ENCODE measurements at places on chromosomes 1 and 21.

DNA sequence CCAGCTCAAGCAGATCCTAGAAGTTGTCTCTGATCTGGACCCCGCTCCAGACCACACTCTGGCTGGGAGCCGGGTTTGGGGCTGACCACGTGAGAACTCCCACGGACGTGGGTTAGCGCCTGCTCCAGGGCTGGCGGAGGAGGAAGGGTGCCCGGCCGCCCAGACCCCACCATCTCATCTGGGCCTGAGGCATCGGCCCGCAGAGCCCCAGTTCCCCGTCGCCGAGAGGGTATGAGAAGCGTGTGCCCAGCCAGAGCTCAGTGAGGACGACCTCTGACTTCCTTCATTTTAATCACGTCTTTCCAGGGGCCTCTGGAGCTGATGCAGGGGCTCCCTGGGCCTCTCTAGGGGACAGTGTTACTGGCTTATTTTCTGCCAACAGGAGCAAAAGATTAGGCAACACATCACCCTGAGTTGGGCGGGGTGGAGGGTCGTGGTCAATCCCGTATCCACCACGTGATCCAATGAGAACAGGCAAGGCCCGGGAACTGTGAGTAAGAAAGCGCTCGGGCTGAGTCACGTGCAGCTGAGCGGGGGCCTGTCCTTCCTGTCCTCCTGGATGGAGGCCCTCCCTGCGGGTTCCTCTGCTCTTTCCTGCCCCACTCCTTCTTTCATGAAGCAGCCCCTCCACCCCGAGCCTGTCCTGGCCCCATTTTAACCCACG lies 81.1 kb downstream of the SIK1 start:
- no peak for DNase-seq

DNA sequence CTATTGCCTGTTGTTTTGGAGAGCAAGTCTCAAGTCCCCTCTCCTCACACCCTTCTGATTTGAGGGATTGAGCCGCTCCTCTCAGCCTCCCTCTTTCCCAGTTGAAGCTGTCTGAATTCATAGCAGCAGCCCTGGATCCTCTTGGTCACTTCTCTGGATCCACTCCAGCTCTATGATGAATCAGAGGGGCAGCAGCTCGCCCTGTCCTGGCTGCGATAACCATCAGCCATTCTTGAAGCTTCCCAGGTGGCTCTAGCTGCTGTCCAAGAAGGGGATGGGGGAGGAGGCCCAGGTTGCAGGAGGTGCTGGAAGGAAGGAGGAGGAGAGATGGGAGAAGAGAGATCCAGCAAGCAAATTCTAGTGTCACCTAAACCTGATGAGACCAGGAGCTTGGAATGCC lies 31.3 kb downstream of the WNT4 start:
- peak; percentile 54 for DNase-seq

GRCh38 chr1:232416026-232416568 lies 213.8 kb downstream of the SIPA1L2 start:
- DNase-seq: no peak

GRCh38 chr1:75613916-75614315 lies 3.0 kb upstream of the SLC44A5 start:
- DNase-seq: no peak

DNA sequence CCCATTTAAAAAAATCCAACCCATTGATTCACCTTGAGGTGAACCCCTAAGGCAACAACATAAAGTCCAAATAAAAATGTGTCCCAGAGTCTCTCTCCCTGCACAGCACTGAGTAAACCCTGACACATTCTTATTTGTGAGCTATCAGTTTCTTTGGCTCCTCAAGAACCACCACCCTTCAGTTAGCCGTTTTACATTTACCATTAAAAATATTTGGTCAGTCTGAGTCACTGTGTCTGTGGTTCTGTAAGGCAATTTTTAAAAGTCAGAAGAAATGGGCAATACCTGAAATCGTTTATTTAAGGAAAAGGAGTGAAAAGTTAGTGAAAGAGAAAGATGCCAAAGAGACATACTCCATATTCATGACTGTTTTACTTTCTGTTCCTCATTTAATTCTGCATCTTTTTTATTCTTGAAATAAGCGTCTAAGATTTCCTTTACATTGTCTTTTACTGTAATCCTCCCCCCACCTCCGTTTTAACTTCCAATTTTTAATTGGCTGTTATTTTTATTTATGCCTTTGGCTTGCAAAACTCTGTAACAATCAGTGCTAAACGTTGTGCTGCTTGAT lies 91.7 kb upstream of the IVNS1ABP start:
- no peak for DNase-seq

DNA sequence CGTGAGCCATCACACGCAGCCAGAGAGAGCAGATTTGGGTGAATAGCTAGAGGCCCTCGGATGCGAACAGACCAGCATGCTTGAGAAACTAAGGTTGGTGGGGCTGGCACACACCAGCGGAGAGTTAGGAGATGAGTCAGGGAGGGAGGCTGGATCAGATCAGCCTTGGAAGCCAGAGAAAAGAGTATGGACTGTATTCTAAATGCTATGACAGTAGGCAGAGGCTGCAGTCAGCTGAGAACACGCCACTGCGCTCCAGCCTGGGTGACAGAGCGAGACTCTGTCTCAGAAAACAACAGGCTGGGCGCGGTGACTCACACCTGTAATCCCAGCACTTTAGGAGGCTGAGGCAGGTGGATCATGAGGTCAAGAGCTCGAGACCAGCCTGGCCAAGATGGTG lies 4.0 kb upstream of the PLEKHM2 start:
- DNase-seq: peak; percentile 64

DNA sequence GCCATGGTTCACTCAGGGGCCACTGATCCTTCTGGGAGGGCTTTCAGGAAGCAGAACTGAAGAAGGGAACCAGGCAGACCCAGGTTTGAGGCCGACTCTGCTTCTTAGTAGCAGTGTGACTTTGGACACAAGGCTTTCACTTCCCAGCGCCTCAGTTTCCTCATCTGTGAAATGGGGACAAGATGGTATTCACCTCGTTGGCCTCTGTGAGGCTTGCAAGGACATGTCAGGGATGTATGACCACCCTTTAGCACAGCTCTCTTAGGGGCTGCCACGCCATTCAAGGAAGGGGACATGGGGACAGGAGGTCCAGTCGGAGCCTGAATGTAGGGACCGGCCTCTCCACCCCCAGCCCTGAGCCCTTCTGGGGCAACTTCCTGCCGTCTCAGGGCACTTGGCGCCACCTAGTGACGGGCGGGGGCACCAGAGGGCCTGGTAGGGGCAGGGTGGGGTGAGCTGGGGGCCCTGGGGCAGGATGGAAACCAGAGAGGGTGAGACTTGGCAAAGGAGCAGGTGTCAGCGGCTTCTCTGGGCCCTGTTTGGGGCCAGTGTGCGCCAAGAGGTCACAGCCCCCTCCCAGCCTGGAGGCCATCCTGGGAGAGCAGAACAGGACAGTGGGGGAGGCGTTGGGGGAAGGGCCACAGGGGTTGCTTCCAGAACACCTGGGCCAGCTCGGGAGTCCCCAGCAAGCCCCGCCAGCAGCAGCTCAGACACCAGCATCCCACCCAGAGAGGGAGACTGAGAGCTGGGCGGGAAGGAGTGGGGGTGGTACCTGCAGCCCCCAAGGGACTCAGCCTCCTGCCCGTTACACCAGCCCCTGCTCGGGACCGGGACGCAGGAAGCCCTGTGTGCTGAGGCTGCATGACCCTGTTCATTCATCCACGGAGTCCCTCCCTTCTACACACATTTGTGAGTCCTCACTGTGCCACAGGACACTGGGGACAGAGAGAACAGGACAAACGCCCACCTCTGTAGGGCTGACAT lies 102.5 kb upstream of the TARDBP start:
- peak; percentile 50 for DNase-seq

- no peak for DNase-seq
Measured at GRCh38 chr1:157085421-157085820, 14.2 kb downstream of the ETV3L start.

GRCh38 chr1:8061673-8062386 lies 35.7 kb upstream of the ERRFI1 start:
- no peak for DNase-seq

GRCh38 chr1:13759072-13759471 lies 59.1 kb downstream of the PRDM2 start:
- DNase-seq: no peak

GRCh38 chr1:33350611-33351280 lies 29.8 kb upstream of the A3GALT2 start:
- DNase-seq: no peak

GRCh38 chr1:226698659-226699058 lies 40.4 kb downstream of the ITPKB start:
- DNase-seq: no peak

DNA sequence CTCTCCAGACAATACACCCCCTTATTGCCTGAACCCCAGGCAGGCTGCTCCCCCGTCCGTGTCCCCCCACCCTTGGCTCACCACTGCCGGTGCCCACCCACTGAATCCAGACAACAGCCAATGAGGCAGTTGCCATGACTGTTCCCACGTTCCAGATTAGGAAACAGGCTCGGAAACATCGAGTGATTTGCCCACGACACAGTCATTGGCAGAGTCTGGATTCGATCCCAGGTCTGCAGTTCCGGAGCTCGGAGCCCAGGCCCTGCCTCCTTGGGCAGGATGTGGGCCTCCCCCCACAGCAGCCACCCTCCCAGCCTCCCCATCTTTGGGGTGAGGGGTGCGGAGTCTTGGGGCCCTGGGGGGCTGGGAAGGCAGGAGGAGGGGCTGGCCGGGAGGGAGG lies 20.3 kb upstream of the CLSTN1 start:
- DNase-seq: no peak

DNA sequence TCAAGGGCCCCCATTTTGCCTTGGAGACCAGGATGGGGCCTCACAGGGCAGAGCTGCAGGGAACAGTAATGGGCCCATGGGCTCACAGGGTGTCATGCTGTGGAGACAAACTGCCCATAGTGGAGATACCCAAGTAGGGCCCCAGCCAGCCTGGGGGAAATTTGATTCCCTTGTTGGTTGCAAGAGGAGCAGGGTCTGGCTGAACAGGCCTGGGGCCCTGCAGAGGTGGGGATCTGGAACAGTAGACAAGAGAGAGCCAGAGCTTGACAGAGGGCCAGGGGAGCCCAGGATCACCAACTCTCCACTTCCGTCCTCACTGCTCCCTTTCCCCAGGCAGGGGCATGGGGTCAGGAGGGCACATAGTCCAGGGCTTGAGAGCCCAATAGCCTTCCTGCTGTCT lies 8.7 kb downstream of the S100B start:
- no peak for DNase-seq

GRCh38 chr1:21289700-21290545 lies at the start of gene ECE1:
ECE1 (minus strand) TSS chr1:21290463; CDS start chr1:21290414, 49 bp downstream.
- no peak for DNase-seq

DNA sequence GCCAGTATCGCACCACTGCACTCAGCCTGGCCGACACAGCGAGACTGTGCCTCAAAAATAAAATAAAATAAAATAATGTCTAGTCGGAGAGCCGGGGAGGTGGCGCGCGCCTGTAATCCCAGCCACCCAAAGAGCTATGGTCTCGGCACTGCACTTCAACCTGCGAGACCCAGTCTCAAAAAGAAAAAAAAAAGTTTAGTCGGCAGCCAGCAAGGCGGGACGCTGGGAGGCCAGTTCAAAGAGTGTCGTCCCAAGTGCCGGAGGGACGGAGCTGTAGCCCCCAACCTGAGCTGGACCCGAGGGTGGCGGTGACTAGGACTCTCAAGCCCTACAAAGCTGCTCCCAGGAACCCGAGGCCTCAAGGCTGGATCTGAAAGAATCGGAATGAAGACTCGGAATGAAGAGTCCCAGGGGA lies 632 bp upstream of the FALEC start:
- DNase-seq: no peak

DNA sequence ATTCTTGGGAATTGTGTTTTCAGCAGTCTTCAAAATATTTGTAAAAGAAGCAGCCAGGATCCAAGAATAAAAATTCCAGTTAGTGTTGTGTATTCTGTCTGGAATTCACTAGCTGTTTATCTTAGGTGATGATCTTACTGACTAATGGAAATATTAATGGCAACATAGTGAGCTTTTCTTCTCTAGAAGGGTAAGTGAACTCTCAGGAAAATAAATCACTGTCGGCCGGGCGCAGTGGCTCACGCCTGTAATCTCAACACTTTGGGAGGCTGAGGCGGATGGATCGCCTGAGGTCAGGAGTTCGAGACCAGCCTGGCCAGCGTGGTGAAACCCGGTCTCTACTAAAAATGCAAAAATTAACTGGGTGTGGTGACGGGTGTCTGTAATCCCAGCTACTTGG lies 87.4 kb upstream of the KIF1B start:
- no peak for DNase-seq

GRCh38 chr1:209072481-209072880 lies 511.0 kb upstream of the CAMK1G start:
- no peak for DNase-seq

DNA sequence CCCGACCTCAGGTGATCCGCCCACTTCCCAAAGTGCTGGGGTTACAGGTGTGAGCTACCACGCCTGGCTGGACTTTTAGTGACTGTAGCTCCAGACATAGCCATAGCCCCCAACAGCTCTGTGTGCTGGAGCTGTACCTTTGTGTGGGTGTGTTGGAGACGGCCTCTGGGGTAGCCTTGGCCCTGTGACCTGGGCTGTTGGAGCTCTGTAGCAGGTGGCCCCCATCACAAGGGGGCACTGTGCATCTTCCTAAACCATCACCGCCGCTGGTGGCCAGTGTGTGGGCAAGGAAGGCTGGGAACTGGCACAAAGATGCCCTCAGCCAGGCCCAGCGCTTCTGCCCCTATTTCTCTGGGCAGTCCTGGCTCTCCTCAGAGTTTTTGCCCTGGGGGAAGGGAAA lies 38.4 kb upstream of the FOXO6 start:
- DNase-seq: no peak

- DNase-seq: no peak
Measured at GRCh38 chr1:87252406-87252805, 76.3 kb upstream of the LMO4 start.

GRCh38 chr1:30374400-30375070 lies 348.9 kb downstream of the MATN1 start:
- no peak for DNase-seq

DNA sequence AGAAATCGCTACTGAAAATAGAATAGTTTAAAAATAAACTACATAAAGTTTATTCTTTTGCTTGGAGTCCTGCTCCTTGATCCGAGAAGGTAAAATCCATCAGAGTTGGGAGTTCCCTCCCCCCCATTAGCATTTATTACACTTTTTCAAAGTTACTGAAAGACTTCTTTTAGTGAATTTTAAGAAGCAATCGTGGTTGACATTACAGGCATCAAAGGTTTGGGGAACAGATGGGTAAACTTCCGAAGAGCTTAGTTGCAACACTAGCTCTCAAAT lies 31.0 kb upstream of the NFIA start:
- no peak for DNase-seq

DNA sequence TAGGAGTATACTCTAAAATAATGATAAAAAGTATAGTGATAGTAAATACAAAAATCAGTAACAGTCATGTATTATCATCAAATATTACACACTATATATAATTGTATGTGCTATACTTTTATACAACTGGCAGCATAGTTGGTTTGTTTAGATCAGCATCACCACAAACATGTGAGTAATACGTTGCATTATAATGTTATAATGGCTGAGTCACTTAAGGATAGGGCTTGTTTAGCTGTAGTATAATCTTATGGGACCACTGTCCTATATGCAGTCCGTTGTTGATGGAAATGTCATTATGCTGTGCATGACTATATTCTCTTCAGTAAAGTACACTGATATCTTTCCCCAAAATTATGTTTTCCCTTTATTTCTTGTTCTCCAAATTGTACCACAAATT lies 92.8 kb downstream of the LYPLAL1 start:
- DNase-seq: no peak

GRCh38 chr1:10678852-10679251 lies 117.6 kb downstream of the CASZ1 start:
- no peak for DNase-seq

All from adrenal gland (tissue), 19 donors.